ENCODE measurements at places on chromosomes 16 and 17.

GRCh38 chr16:74226338-74226954 is 70.2 kb upstream of the PSMD7 start:
- ATAC-seq, result no peak

DNA sequence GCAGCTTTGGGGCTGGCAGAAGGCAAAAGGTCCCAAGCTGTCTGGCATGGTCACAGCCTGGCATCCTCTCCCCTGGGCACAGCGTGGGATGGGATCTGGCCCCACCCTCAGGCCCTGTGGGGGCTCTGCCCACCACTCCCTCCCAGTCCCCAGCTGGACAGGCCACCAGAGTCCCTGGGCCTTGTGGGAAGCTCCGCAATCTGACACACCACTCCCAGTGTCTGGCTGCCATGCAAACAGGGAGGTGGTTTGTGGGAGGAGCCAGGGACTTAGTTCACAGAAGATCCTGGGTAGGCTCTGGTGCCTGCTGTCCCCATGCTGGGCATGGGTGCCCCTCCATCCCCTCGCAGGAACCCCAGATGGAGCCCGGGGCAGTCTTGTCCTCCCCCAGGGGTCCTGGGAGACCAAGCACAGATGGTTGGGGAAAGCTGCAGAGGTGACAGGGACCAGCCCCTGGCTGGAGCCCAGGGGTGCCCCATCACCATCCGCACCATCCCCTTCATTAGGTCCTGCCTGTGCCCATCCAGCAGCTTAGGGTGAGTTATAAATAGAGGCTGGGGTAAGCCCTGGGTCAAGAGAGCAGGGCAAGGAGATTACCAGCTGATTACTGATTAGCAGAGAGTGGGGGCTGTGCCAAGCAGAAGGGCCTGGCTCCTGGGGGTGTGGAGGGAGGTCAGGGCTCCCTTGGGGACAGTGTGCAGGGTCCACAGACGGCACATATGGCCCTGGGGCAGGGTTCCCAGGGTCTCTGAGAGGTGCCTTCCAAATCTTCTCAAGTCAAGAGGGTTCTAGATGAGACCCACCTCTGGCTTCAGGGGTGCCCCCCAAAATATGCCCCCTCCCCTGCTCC is 6.2 kb downstream of the FSCN2 start:
- no peak for ATAC-seq

- no peak for ATAC-seq
Measured at GRCh38 chr17:75684249-75684648, 17.1 kb downstream of the SAP30BP start.

- ATAC-seq, result no peak
Measured at GRCh38 chr17:79340333-79341221, 266.0 kb downstream of the ENGASE start.

All from gastroesophageal sphincter (tissue), 4 donors.